ENCODE measurements at places on chromosomes 3 and 15.

DNA sequence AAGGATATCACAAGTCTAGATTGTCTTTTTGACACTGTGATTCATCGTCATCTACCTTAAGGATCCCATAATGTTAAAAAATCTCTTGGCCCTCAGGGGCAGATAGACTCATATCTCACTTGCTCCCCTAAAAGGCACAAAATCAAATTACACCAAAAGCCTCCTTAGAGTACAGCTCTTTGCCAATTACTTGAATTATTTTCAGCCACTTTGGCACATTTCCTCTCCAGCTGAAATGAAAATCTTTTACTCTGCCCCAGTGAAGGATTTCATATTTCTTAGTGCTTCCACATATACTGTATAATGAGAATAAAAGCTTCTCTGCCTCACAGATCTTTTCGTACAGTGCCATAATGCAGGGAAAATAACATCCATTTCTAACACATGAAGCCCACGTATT lies 190.7 kb upstream of the GBE1 start:
- no peak for DNase-seq

DNA sequence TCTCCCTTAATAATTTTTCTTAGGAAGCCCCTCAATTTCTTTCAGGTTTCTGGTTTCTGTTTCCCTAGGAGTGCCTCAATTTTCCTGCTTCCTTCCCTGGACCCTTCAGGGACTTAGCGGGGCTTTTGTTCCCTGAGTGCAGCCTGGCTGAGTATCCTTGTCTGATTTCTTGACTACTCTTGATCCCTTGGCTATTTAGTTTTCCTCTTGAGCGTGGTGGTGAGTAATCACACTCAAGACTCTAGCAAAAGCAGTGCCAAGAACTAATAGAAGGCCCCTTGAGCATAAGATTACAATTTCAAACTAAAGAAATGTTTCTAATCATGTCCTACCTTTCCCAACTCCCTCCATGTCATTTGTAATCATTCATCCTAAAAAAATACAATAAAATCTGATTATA lies 94.3 kb upstream of the C3orf80 start:
- no peak for DNase-seq

- no peak for DNase-seq
Observed at GRCh38 chr3:120506076-120506827, 55.5 kb upstream of the FSTL1 start.

GRCh38 chr15:62711691-62712454 lies 330.7 kb upstream of the TPM1 start:
- no peak for DNase-seq

DNA sequence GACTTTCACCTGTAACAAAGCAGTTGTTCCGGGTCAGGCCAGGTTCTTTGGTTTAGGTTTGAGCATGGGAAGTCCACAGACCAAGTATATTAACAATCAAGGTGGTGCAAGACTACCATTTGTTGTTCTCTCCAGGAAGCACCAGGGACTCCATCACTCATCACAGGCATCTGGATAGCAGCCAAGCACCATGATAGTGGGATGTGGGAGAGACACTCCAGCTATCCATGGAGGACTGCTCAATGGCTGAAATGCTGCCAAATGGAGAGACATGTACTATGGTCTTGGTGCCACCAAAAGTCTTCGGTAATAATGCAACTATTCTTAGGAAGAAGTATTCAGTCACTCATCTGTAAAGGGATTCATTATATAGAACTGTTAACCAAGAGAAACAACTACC lies 143.0 kb downstream of the TNIK start:
- no peak for DNase-seq

DNA sequence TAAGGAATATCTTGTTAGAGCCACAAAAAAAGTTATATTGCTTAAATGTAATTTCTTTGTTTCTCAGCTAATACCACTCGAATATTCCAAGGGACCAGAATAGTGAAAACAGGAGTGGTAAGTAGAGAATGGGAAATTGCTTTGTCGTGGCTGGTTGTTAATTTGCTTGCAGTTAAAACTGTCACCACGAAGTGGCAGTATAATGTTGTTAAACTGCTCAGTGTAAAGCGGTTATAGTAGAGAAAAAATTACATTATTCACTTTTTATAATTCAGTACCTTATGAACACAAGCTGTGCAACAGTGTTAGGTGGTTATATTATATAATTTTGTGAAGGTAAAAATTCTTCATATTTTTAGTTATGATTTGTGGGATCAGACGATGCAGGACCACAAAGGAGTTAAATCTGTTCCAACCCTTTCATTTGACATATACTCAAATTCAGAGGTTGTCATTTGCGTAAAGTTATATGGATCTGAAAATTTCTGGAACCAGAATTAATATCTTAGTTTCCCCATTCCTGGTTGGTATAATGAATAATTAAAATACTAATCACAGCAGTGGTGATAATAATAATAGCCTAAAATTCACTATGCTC lies 171.8 kb downstream of the FEZF2 start:
- DNase-seq = no peak

DNA sequence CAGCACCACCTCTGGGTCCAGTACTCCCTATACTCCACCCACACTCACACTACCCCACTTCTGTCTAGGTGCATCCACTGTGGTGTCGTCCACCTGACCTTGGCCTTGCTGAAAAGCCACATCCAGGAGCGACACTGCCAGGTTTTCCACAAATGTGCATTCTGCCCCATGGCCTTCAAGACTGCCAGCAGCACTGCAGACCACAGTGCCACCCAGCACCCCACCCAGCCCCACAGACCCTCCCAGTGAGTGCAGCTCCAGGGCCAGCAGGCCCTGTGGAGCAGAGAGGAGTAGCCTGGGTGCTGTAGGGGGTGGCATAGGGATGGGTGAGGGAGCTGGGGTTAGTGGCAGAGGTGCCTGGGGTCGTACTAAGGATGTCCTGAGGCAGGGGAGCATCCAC lies 19.4 kb upstream of the ALPK3 start:
- no peak for DNase-seq

DNA sequence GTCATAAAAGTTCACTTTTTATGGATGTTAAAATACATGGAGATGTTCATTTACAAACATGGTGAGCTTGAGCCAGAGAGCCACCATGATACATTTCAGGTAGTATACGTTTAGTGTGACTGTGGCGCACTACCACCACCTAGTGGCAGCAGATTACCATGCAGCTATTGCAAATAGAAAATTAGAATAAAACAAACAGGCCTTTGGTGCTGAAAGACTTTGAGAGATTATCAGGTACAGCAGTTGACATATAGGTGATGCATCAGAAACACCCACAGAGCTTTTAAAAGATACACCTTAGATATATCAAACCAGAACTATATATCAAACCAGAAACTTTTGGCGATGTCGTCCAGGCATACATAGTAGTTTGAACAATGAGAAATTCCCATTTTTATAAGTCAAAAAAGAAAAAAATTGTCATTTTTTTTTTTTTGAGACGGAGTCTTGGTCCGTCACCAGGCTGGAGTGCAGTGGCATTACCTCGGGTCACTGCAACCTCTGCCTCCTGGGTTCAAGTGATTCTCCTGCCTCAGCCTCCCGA lies 42.0 kb upstream of the ICE2 start:
- peak; percentile 69 for DNase-seq

GRCh38 chr15:89374086-89374981 lies 39.7 kb upstream of the POLG start:
- no peak for DNase-seq

DNA sequence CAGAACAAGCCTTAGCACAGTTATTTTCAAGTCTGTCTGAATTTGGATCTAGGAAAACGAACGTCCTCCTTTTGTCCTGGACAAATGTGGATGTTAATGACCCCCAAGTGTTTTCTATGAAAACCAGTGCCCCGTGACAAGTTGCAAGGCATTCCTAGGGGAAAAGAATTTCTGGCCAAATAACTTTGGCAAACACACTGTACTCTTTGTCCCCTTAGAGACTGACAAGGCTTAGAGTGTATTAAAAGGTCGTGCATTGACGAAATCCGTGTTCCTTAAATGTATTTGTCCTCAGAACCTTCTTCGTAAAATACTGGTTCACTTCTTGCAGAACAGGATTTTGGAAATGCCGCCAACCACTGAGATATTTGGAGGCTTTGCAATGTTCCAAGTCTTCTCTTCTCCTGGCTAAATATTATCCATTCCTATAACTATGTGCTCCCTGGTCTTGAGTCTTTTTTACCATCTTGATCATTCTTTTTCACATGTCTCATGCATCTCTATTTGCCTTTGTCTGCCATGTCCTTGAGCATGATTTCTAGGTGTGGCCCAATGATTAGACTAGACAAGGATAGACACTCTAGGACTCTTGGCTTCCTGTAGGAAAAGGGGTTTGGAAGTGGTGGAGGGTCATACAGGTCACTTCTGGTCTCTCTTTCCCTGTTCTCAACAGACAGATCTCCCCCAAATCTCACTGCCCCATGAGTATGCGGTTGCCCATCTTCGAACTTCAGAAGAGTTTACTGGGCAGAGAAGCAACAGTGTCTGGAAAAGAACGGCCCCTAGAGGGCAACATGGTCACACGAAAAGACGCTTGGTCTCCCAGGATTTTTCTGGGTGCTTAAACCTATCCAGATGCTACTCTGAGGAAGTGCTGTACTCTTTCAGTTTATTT lies 117.5 kb downstream of the EDEM1 start:
- no peak for DNase-seq

DNA sequence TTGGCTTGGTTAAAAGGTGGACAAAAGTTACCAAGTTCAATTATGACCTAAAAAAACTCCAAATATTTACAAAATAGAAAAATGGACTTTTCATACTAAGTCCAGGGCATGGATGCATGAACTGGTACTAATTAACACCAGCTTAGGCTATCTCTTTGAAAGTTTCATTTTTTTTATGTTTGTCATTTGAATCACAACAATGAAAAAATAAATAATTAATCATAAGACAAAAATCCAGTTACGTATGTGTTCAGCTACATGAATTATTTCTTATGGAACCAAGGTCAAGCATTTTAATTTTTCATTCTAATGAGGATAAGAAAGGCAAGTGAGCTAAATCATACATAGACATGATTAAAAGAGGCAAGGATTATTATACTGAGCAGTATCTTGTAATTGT lies 23.7 kb upstream of the STRIT1 start:
- DNase-seq = no peak

GRCh38 chr15:101122266-101122665 lies 129.6 kb downstream of the CHSY1 start:
- no peak for DNase-seq

GRCh38 chr3:122843604-122844003 lies 48.7 kb downstream of the SLC49A4 start:
- DNase-seq = no peak

DNA sequence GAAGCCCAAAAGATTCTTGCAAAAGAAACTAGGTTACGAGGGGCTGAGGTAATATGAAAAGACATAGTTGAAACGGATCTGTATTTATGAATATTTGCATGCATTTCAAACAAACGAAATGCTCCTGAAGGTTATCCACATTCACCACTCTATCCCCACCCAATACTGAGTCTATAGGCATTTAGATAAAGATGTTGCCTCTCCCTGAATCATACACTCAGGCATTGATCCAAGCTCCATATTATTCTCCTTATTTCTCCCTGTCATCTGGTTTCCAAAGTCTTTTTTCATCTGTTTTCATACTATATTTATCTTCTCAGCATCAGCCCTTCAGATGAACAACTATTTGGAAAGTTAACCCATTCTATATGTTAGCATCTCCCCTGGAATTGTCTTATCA lies 492.5 kb upstream of the TGFBR2 start:
- no peak for DNase-seq

- no peak for DNase-seq
Observed at GRCh38 chr3:112446343-112446742, 52.9 kb downstream of the BTLA start.

GRCh38 chr3:17979252-17979651 lies 236.8 kb upstream of the TBC1D5 start:
- DNase-seq = no peak

DNA sequence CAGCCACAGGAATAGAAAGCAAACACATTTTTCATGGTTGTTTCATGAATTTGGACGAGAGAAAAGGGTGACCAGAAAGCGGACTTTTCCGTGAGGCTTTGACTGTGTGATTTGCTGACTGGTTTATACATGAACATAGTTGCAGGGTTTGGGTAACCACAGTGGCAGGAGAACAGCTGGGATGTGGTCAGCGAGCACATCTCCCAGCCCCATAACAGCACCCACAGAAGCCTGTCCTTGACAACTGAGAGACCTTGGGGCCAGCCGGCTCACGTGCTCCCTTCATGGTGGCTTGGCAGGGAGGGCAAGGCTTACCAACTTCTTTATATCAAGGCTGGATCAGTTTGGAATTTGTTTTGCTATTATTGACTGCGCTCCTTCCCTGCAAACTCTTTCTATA lies 13.2 kb upstream of the RGMA start:
- DNase-seq = no peak

DNA sequence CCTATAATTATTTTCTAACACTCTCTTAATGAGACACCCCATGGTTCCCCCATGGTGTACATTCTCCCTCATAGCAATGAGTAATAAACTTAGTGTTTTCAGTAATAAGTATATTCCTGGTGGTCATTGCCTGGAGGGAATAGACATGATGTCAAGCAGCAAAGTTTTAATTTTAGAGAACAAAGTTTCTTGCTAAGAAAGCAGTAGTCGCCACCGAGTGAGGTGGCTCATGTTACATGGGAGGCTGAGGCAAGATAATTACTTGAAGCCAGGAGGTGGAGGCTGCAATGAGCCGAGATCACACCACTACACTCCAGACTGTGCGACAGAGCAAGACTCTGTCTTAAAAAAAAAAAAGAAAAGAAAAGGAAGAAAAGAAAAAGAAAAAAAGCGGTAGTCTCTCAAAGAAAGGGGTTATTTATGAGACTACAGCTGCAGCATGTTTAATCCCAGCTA lies 2.4 kb upstream of the ELP6 start:
- no peak for DNase-seq

- DNase-seq = no peak
Observed at GRCh38 chr3:190032923-190033322, 87.8 kb downstream of the P3H2 start.

GRCh38 chr3:42717306-42717705 lies 14.7 kb upstream of the HHATL start:
- no peak for DNase-seq

GRCh38 chr3:52065264-52065756 lies 8.9 kb upstream of the DUSP7 start:
- DNase-seq = no peak

DNA sequence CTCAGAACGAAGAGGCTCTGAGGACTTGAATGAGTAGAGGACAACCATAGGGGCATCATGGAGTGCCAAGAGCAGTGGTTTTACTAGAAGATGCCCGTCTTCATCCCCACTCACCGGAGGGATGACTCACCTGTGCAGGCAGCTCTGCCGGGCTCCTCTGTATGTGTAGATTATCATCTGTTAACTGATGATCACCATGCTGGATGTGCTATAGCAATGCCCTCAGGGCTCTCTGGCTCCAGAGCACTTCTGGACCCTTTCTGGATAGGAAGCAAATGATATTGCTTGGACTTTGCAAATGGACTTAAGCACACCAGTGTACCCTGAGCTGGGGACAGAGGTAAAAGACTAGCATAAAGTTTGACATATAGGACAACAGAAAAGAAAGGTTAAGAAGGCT lies 10.2 kb upstream of the TGFBR2 start:
- no peak for DNase-seq

DNA sequence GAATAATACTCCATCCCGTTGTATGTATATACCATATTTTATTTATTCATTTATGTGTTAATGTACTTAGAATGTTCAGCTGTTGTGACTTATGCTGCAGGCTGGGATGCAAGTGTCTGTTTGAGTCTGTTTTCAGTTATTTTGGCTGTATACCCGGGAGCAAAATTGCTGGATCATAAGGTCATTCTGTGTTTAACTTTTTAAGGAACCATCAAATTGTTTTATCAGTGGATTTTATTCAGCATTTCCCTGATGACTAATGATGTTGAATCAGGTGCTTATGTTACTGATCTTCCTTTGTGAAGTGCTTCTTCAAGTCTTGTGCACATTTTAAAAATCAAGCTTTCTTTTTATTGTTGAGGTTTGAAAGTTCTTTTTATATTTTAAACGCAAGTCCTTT lies 118.1 kb downstream of the SLC25A26 start:
- DNase-seq = no peak

Measured in stimulated activated CD8-positive, alpha-beta memory T cell treated with anti-CD3 and anti-CD28 coated beads, Interleukin-4, amount 100 ng/mL, for 1 hour (primary cell).